ENCODE measurements at places on chromosomes 4 and X. TPM values are rescaled to one million over a fixed set of nuclear protein-coding genes. Genes with fewer than 3 reads are reported as not detected.
A peak's percentile ranks its signal among the peaks of the same experiment; 100 is the strongest.

DNA sequence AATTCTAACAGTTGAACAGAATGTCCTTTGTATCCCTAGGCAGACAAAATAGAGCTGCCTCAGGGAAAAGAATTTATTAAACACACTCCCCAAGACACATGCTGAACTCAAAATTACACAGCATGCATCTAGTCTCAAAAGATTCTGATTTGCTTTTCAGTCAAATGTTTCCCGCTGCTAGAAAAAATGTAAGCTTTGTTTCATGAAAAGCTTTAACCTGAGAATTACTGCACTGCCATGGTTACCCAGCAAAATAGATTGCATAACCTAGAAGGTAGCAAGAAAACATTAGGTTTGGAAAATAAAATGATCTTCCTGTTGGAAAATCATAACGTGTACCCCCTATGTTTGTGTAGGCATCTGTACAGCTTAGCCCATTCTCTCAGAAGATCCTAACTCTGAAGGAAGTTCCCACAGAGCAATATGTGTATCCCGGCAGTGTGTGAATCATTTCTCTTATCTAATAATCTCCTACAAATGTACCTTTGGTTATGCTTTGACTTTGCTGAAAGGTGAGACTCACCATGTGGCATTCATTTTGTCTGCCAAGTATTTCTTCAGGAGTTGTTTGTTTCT lies 646.9 kb downstream of the STPG2 start:
- H3K36me3 ChIP-seq: no peaks in the 10 kb centered on the region
- H3K4me1 ChIP-seq: no peaks in the 10 kb centered on the region
- DNase-seq: no peak
- no peak overlapping the region for H3K27ac ChIP-seq

DNA sequence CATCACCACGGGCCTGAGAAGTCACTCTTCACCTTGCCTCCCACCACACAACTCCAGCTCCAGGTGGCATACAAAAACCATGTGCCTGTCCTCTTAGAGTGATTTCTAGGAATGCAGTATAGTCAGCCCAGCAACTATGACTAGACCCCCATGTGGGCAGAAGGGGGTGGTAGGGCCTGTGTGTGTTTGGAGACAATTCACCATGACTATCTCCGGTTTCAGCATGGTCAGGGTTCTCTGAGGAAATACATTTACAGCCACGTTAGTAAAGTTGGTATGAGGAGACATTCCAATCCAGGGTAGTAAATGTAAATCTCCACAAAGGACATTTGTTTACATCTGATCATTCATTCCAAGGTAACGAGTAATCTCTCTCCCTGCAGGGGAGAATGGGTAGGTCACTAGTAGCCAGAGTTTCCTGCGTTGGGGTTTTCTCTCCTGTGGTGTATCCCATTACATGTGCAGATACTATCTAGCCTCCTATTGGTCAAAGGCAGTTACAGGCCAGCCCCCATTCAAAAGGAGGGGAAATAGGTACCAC lies 4.2 kb upstream of the MTMR1 start:
- H3K27ac ChIP-seq: no peak overlapping the region
- peak; percentile 22 for DNase-seq
- no peak overlapping the region for H3K4me3 ChIP-seq
- peaks cover 36% of the 10 kb centered on the region for H3K4me1 ChIP-seq
- no peaks in the 10 kb centered on the region for H3K27me3 ChIP-seq
- peaks cover 5% of the 10 kb centered on the region for H3K36me3 ChIP-seq

DNA sequence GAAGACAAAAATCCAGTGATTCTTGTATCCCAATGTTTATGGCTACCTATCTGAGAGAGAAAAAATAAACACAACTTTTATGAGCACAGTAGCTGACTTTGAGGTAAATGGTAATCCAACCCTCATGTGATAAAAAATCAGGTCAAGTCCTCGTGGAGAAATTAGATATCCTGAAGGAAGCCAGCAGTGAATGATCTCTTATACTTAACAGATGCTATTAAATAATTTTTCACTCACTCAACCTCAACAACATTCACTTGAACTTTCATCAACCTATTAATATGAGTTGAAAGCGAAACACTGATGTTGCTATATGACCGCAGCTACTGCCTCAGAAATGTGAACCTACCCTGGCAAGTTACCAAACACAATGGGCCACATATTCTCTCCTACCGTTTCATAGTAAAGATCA lies 105.4 kb downstream of the GPC3 start:
- DNase-seq: no peak
- H3K36me3 ChIP-seq: no peaks in the 10 kb centered on the region
- H3K27ac ChIP-seq: no peak overlapping the region
- no peaks in the 10 kb centered on the region for H3K4me1 ChIP-seq
- H3K4me3 ChIP-seq: no peak overlapping the region
- H3K27me3 ChIP-seq: no peaks in the 10 kb centered on the region

DNA sequence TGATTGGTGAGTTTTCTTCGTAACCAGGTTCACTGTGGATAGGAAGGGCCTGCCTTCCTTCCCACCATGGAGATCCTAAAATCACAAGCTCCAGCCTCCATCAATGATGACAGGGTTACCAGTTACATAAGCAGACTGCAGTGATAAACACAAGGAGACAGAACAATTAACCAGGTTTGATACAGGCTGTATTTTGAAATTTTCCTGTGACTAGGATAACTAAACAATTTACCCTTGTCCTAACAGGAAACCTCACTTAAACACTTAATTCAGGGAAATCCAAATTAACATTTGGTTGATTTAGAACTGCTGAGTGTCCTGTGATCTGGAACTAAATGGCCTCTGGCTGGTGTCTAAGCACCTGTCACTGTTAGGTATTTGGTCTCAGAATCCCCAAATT lies 3.1 kb upstream of the SLC9B2 start:
- H3K4me3 ChIP-seq: no peak overlapping the region
- no peak for DNase-seq
- H3K27me3 ChIP-seq: no peaks in the 10 kb centered on the region

GRCh38 chr4:174946246-174946645 lies 28.1 kb downstream of the ADAM29 start:
- no peaks in the 10 kb centered on the region for H3K36me3 ChIP-seq
- no peaks in the 10 kb centered on the region for H3K27me3 ChIP-seq
- no peak overlapping the region for H3K4me3 ChIP-seq
- DNase-seq: no peak

Gene PPA2
- 113 TPM for total RNA-seq

DNA sequence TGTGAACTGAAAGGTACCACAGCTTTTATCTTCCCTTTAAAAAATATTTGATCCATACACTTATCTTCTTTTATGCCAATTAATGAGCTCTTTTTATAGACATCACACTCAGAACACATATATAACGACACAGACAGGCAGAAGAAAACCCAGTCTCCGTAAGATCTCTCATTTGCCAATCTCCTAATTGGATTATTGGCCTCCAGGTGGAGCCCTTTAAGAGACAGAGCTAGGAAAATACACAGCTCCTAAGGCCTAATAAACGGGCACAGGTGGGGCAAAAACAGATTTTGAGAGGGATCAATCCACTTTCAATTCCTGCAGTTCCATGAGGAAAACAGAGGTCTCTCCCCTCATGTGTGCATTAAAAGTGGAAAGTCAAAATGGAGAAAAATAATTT lies 1495.4 kb downstream of the RPA4 start:
- no peak overlapping the region for H3K4me3 ChIP-seq
- H3K4me1 ChIP-seq: no peaks in the 10 kb centered on the region
- no peaks in the 10 kb centered on the region for H3K36me3 ChIP-seq
- no peaks in the 10 kb centered on the region for H3K27me3 ChIP-seq
- DNase-seq: no peak
- no peak overlapping the region for H3K27ac ChIP-seq

- H3K4me1 ChIP-seq: no peaks in the 10 kb centered on the region
- H3K4me3 ChIP-seq: no peak overlapping the region
- H3K27ac ChIP-seq: no peak overlapping the region
- H3K27me3 ChIP-seq: no peaks in the 10 kb centered on the region
These were observed 153.4 kb upstream of the ARSJ start for GRCh38 chr4:114132830-114133229.

Gene SH3RF1
- 0.19 TPM for total RNA-seq

Gene USP26
- total RNA-seq: not detected

DNA sequence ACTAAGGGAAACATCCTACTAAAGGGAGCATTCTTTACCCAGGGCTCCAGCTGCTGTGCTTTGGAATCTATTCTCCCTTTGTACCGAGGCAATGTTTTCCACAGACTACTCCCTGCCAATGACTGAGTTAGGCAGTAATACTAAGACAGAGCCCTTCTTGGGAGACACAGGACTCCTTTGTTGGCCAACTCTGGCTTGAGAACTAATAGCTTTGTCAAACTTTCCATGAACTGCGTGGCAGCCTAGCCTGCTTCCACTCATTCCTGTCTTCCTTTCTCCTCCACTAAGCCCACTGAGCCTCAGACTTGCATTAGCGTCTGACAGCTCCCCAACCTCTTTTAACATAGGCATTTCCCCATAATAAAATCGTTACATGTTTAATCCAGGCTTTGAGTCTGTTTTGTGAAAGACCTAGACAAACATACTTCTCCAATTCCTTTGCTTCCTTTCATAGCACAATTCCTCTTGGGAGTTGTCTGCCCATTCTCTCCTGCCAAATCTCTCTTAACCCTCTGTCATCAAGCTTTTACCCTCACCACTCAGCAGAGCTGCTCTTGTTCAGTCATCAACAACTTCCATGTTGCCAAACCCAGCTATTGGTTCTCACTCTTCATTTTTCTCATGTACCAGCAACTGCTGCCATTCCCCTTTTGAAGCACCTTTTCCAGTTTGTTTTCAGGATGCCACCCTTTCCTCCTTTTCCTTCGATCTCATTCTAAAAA lies 300.3 kb upstream of the IGFBP7 start:
- no peak overlapping the region for H3K27ac ChIP-seq
- no peak for DNase-seq
- no peaks in the 10 kb centered on the region for H3K4me1 ChIP-seq
- no peaks in the 10 kb centered on the region for H3K27me3 ChIP-seq

- H3K36me3 ChIP-seq: no peaks in the 10 kb centered on the region
- H3K4me3 ChIP-seq: no peak overlapping the region
- no peak for DNase-seq
- H3K27me3 ChIP-seq: peaks cover 28% of the 10 kb centered on the region
These were observed 9.6 kb upstream of the STK32B start for GRCh38 chr4:5041699-5042098.

DNA sequence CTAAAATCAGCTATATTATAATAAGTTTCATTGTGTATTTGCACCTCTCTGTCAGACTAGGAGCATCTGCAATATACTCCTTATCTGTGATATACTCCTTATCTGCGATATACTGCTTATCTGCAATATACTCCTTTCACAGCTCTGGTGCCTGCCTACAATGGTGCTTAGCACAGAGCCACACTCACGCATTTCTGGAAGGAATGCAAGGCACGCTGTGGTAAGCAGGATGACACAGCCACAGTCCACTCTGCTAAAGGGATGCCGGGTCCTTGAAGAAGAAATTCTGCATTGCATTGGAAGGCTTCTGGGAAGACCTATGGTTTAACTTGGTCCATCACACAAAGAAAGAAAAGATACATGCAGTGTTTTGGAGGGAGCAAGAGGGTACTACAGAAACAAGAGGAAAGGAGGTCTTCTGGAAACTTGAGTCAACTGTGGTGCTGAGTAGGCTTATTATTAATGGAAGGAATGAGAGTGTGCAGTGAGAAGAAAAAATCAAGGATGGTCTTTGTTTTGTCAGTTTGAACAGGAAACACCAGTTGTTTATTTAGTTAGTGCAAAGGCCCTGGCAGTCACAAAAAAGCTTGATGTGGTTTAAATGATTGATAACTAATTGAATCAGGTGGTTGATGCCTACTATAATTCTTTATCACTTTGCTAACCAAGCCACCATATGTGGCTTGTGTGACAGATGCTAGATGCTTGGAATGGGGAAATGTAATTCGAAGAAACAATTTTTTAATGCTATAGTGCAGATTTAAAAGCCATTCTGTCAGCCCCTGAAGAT lies 342.3 kb downstream of the GRXCR1 start:
- no peaks in the 10 kb centered on the region for H3K27me3 ChIP-seq
- H3K27ac ChIP-seq: no peak overlapping the region
- H3K36me3 ChIP-seq: no peaks in the 10 kb centered on the region
- no peak overlapping the region for H3K4me3 ChIP-seq

Gene DIPK2B
- not detected for total RNA-seq

- DNase-seq: no peak
- H3K36me3 ChIP-seq: no peaks in the 10 kb centered on the region
- no peak overlapping the region for H3K27ac ChIP-seq
These were observed 943.0 kb upstream of the PRKX start for GRCh38 chrX:4656419-4656818.

- DNase-seq: no peak
- H3K36me3 ChIP-seq: no peaks in the 10 kb centered on the region
- no peaks in the 10 kb centered on the region for H3K27me3 ChIP-seq
- H3K4me1 ChIP-seq: no peaks in the 10 kb centered on the region
- H3K4me3 ChIP-seq: no peak overlapping the region
- no peak overlapping the region for H3K27ac ChIP-seq
These were observed 1018.8 kb upstream of the HS3ST1 start for GRCh38 chr4:12447451-12447850.

DNA sequence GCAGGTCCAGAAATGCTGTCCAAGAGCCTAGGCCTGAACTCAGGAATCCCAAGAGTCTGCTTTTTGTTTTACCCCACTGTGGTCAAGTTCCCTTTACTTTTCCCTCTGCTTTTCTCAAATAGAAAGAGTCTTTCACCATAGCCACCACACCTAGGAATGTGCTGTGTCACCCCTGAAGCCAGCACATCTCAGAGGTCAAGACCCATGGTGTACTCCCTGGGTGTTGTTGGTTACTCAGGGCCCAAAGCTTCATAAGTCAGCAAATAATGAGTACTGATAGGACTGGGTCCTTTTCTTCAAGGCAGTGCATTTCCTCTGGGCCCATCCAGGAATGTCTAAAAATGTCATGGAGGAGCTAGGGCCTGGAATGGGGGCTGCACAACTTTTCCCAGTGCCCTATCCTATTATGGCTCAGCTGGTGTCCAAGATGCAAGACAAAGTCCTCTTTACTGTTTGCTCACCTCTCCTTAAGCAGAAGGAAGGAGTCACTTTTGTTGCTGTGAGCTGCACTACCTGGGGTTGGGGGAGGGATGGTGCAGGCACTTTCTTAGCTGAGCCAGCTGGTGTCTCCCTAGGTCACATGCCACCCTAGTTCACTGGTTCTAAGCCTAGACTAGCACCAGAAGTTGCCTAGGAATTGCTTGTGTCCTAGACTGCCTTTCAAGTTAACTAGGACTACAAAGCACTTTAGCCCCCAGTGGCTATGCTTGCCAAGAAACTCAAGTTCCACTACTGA lies 62.4 kb upstream of the RXFP1 start:
- H3K4me1 ChIP-seq: no peaks in the 10 kb centered on the region
- no peaks in the 10 kb centered on the region for H3K36me3 ChIP-seq
- no peaks in the 10 kb centered on the region for H3K27me3 ChIP-seq
- no peak overlapping the region for H3K27ac ChIP-seq
- no peak overlapping the region for H3K4me3 ChIP-seq

DNA sequence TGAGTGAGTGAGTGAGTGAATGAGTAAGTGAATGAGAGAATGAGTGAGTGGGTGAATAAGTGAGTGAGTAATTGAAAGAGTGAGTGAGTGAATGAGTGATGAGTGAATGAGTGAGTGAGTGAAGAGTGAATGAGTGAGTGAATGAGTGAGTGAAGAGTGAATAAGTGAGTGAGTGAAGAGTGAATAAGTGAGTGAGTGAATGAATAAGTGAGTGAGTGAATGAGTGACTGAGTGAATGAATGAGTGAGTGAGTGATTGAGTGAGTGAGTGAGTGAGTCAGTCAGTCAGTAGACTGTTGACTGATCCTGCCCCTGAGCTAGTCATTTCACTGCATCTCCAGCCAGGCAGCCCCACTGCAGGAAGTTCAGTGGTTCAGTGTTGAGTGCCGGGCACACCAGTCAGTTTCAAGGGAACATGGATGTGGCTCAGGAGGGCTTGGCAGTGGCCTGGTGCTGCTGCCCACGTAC lies 228.4 kb upstream of the PSAPL1 start:
- no peaks in the 10 kb centered on the region for H3K36me3 ChIP-seq
- no peaks in the 10 kb centered on the region for H3K27me3 ChIP-seq
- H3K27ac ChIP-seq: no peak overlapping the region
- H3K4me3 ChIP-seq: no peak overlapping the region
- peak; percentile 33 for DNase-seq

Gene MAP7D2
- 0.22 TPM for total RNA-seq
